ENCODE measurements at places on chromosomes 13 and 19.

GRCh38 chr19:51135004-51135403 is 7.1 kb upstream of the SIGLEC7 start:
- no peak for DNase-seq

DNA sequence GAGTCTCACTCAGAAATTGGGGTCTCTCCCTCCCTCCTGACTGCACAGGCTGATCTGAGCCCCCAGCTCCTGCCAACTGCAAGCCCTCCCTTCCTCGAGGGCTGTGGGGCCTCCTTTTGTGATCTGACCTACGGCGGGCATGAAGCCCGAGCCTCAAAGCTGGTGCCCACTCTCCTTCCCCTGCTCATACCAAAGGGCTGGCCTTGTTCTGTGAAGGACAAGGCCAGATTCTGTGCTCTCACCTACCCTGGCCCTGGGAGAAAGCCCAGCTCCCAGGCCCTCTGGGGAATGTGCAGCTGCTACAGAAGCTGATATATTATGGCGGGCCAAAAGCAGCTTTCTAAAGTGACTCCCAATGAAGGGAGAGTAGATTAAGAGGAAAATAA is 9.0 kb upstream of the ECH1 start:
- no peak for DNase-seq

DNA sequence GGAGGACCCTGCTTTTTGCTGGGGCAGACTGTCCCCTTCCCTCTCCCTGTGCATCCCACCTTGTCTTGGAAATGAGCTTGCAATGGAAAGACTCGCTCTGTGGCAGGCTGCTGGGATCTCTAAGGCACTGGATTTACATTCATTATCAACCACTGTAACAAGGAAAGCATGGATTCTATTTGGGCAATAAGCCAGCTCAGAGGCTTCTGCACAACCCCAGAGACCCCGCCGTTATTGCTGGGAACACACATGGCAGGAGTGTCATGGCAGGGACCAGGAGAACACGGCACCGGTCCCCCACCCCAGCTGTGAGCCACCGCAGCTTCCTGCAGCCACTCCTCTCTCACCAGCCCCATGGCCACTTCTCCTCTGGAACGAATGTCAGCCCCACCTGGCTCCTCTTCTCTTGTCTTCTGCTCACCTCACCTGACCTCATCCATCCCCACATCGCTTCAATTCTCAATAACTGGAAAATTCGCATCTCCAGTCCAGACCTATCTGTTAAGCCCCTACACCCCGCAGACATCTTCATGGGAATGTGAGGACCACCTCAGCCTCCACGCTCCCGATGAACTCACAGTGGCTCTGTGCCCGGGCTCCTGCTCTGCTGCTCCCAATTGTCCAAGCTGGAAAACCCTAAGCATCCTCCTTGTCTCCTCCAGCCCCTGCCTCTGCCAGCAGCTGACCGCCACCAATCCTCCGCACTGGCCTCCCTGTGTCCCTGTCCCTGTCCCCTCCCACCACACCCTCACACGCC is 181.5 kb downstream of the USP12 start:
- DNase-seq = peak; percentile 41

DNA sequence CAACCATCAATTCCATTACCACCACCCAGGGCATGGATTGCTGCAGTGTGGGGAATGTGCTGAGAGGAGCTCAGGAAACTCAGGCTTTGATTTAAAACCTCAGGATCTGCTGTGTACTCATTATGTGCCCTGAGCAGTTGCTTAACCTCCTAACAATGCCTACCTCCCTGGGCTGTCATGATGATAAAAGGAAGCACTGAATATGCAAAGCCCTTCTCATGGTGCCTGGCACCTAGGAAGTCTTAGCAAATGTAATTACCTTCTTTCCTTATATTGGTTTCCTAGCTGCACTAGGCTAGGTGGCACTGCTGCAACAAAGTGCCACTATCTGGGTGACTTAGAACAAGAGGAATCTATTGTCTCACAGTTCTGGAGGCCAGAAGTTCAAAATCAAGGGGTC is 62.2 kb downstream of the KCTD12 start:
- no peak for DNase-seq

DNA sequence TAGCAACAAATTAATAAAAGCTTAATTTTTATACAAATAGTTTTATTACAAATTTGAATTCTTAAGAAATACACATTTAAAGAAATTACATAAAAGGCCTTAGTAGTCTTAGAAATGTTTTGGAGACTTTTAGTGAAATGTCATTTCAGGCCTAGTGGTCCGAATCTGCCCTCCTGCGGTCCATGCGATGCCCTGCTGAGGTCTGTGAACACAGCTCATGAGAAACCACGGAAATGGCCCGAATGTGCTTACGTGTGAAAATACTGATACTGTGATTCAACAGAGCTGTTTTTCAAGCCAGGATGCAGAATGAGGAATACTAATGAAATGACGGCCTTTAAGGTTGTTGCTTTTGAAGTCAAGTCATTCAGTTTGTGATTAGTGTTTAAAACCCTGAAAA is 157.9 kb downstream of the COL4A1 start:
- no peak for DNase-seq

DNA sequence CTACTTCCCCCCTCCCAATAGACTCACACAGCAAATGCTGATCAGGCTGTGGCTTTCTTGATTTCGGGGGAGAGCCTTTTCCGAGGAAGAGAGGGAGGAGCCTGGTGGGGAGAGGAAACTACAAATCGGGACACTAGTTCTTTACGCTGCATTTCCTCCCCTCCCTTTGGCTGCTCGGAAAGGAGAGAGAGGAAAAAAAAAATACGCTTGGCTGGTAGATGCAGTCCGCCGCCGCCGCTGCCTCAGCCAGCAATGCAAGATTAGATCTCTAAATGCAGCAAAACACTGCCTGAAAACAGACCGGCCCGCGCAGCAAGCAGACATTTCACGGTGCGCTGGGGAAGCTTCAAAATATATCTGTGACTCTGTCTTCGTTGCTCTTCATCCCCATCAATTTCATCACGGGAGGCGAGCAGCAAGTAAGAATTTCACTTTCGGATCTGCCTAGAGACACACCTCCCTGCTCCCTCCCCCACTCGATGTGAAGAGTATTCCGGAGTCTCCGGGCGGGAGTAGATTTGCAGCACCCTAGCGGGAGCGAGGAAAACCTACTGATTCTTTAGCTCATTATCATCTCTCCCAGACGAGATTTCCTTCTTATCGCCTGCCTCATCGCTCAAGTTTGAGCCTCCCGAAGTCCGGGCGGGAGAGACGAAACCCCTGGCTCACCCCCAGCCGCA is at the start of gene PCDH17:
PCDH17 (plus strand) TSS at position 149 of the 680 bp plus-strand sequence. CDS start 803 bp downstream, outside the sequence.
- peak; percentile 64 for DNase-seq

DNA sequence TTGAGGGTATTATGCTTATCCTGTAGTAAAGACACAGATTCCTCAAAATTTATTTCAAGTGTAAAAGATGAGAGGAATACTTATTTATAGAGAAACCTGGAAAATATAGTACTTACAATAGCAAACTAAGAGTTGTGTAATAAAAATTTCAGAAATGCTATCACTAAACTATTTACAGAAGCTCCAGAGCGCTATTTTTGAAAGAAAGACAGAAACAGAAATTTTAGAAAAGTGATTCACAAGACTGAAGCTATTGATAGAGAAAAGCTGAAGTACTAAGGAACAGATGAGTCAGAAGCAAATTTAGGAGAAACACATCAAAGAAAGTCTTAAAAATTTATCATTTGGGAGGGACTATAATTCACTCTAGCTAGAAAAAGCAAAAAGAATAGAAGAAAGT is 1174.2 kb downstream of the DIAPH3 start:
- no peak for DNase-seq

All from ascending aorta (tissue), 2 donors.